Peyer's patch (tissue), 4 donors: ENCODE measurements at places on chromosomes 4 and X.
A peak's percentile ranks its signal among the peaks of the same experiment; 100 is the strongest.

GRCh38 chr4:14644580-14645282 is 357.6 kb upstream of the CPEB2 start:
- H3K27ac ChIP-seq = no peak overlapping the region
- no peaks in the 10 kb centered on the region for H3K36me3 ChIP-seq
- no peak for DNase-seq
- H3K4me1 ChIP-seq = no peaks in the 10 kb centered on the region

DNA sequence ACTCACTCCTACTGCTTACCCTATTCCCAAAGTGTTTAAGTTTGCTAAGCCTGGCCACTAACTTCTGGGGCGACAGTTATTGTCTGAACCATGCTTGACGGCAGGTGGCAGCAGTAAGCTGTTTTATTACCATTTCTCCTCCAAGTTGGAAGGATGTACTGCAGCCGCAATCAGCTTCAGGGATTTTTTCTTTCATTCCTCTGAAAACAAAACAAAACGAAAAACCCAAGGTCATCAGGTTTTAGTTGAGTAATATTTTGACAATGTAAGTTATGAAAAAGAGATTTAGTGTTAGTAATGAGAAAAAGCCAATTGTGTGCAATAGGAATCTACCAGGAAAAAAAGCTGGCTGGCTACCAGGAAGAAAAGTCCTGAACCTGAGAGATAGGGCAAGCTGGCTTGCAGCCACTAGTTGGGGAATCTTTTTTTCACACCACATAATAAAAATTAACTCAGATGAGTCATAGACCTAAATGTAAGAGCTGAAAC is 13.2 kb upstream of the RAB9B start:
- DNase-seq = peak; percentile 54
- no peak overlapping the region for H3K4me3 ChIP-seq
- H3K27me3 ChIP-seq = no peaks in the 10 kb centered on the region
- no peaks in the 10 kb centered on the region for H3K36me3 ChIP-seq
- H3K27ac ChIP-seq = no peak overlapping the region
- no peaks in the 10 kb centered on the region for H3K4me1 ChIP-seq

DNA sequence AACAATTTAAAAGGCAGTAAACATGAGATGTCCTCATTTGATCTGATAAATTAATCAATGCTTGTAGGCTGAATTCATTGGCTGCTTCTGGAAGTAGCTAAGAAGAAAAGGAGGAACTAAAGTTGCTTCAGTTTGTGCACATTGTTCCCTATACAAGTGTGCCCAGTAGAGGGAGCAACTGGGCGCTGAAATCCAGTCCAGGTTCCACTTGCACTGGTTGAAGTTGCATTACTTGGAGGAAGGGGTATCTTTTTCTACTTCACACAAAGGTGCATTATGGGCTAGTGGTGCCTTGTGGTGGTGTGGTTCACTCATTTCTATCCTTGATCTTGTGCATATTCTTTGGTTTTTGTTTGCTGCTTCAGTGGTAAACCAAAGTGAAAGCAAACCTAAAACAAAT is 67.9 kb upstream of the SOX3 start:
- H3K4me3 ChIP-seq = no peak overlapping the region
- DNase-seq = peak; percentile 56
- no peak overlapping the region for H3K27ac ChIP-seq
- H3K4me1 ChIP-seq = no peaks in the 10 kb centered on the region
- no peaks in the 10 kb centered on the region for H3K27me3 ChIP-seq
- H3K36me3 ChIP-seq = no peaks in the 10 kb centered on the region

DNA sequence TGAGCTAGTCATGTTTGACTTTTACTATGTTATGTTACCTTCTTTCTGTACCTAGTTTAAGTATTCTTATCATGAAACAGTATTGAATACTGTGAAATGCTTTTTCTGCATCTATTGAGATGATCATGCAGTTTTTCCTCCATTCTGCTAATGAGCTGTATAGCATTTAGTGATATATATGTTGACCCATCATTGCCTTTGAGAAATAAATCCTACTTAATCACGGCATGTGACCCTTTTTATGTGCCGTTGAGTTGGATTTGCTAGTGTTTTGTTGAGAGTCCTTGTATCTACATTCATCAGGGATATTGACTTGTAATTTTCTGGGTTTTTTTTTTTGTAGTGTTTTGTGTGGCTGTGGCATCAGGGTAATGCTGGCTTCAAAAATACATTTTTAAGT is 537.7 kb upstream of the AADAT start:
- H3K4me3 ChIP-seq = no peak overlapping the region
- H3K27ac ChIP-seq = no peak overlapping the region
- H3K36me3 ChIP-seq = no peaks in the 10 kb centered on the region
- no peaks in the 10 kb centered on the region for H3K4me1 ChIP-seq
- no peak for DNase-seq

- no peaks in the 10 kb centered on the region for H3K4me1 ChIP-seq
- H3K27me3 ChIP-seq = no peaks in the 10 kb centered on the region
- DNase-seq = no peak
Measured at GRCh38 chr4:179196511-179196910, 1754.3 kb upstream of the AGA start.

DNA sequence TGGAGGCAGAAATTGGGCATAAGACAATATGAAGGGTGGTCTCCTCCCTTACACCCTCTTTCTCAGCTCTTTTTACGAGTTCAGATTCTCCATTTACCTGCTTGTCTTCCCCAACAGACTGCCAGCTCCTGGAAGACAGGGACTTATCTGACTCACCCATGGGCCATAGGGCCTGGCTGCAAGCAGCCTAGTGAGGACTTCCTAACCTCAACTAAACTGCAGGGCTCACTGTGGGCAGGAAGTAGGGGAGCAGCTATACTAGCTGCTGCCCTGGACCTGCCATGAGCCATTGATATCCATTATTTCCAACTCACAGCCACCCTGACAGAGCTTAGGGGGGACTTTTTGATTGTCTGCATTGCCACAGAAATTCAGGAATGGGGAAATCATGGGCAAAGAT is 11.5 kb upstream of the ZNF718 start:
- no peaks in the 10 kb centered on the region for H3K36me3 ChIP-seq
- H3K4me1 ChIP-seq = no peaks in the 10 kb centered on the region
- H3K27me3 ChIP-seq = peaks cover 1% of the 10 kb centered on the region
- no peak overlapping the region for H3K4me3 ChIP-seq
- no peak overlapping the region for H3K27ac ChIP-seq
- DNase-seq = no peak

GRCh38 chr4:119135721-119136121 is at the start of gene MYOZ2:
Gene MYOZ2 (plus strand): TSS chr4:119135832. CDS start chr4:119136526, 694 bp downstream.
- H3K36me3 ChIP-seq = no peaks in the 10 kb centered on the region
- H3K4me3 ChIP-seq = no peak within 1 kb of the TSS
- peaks cover 4% of the 10 kb centered on the region for H3K4me1 ChIP-seq
- no peaks in the 10 kb centered on the region for H3K27me3 ChIP-seq
- no peak within 1 kb of the TSS for H3K27ac ChIP-seq

DNA sequence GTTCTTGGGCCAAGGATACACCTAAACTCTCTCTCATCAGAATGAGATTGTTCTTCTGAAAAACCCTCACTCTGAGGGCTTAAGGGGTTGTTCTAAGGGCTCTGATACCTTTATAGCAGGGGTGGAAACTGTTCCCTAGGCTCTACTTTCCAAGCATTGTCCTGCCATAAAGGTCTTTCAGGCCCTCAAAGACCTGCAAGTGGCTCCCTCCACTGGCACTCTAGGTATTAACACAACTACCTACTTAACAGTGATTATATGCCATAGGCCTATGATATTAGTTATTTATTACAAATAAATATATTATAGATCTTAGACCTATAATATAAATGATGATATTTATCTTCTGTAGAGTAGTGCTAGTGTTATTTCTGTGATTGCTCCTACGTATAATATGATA is 473.7 kb upstream of the RPS6KA3 start:
- no peak for DNase-seq
- no peaks in the 10 kb centered on the region for H3K4me1 ChIP-seq
- no peak overlapping the region for H3K27ac ChIP-seq
- no peaks in the 10 kb centered on the region for H3K36me3 ChIP-seq
- no peaks in the 10 kb centered on the region for H3K27me3 ChIP-seq
- no peak overlapping the region for H3K4me3 ChIP-seq

DNA sequence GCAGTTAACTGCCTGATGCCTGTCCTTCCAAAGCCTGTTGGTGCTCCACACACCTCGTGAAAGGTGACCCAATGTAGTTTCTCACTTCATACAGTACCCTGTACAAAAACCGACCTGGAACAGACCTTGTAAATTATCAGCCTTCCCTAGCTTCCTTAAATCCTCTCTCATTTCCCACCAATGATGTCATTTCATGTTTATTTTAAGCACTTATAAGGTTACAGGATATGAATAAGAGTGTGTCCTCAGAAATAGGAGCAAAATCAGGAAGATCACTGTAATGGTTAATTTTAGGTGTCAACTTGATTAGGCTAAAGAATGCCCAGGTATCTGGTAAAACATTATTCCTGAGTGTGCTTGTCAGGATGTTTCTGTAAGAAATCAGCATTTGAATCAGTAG is 44.7 kb downstream of the TMEM150C start:
- H3K36me3 ChIP-seq = no peaks in the 10 kb centered on the region
- no peak overlapping the region for H3K27ac ChIP-seq
- no peaks in the 10 kb centered on the region for H3K4me1 ChIP-seq
- no peaks in the 10 kb centered on the region for H3K27me3 ChIP-seq
- H3K4me3 ChIP-seq = no peak overlapping the region
- DNase-seq = no peak

DNA sequence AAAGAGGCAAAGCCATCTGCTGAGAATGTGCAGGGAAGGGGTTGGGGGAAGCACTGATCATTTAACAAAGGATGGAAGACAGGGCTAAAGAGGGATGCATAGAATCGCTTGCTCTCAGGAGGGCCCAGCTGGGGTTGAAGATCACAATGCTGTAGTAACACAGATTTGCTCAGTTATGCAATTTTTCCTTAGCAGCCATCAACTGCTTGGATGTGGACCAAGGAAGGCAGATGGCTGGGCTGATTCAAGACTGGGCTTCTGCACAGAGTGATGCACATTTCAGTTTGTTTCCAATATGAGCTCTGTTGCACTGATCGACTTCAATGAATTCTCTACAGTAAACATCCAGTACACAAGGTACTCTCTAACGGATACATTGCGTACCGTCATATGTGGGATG is 127.8 kb upstream of the TBL1X start:
- DNase-seq = no peak
- H3K4me3 ChIP-seq = no peak overlapping the region
- no peaks in the 10 kb centered on the region for H3K27me3 ChIP-seq
- H3K27ac ChIP-seq = peak overlapping the region; percentile 35
- H3K4me1 ChIP-seq = no peaks in the 10 kb centered on the region
- no peaks in the 10 kb centered on the region for H3K36me3 ChIP-seq

DNA sequence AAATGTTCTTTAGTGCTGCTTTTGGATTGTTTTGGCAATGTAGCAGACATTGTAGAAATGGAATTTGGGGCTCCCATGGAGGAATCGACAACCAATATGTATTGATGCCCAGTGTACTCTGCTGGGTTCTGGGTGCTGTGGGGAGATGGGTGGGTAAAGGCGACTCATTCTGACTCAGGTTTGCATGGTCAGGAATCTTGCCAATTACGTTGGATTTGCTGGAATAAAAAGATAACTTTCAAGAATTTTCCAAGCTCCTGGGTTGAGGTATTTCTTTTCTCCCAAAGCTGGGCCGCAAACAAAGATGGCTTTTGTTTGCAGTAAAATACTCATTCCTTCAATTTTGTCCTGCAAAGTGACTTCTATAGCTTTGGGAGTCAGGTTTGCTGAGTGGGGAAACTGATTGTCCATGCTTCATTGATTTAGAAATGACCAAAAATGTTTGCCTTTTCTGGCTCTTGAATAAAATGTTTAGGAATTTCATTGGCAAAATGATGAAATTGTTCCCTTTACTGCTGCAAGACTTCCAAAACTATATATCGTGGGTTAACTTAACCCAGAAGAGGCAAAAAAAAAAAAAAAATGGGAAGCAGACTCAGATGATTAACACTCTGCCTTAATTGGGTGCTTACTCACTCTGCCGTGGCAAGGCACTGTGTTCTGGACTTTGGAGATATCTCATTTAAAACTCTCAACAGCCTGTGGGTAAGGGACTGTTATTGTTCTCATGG is 57.0 kb downstream of the RTL9 start:
- no peaks in the 10 kb centered on the region for H3K4me1 ChIP-seq
- no peaks in the 10 kb centered on the region for H3K27me3 ChIP-seq
- H3K27ac ChIP-seq = no peak overlapping the region
- DNase-seq = no peak
- no peak overlapping the region for H3K4me3 ChIP-seq

GRCh38 chrX:112888916-112889315 is 48.3 kb upstream of the AMOT start:
- no peaks in the 10 kb centered on the region for H3K4me1 ChIP-seq
- no peak overlapping the region for H3K27ac ChIP-seq
- H3K27me3 ChIP-seq = no peaks in the 10 kb centered on the region
- no peaks in the 10 kb centered on the region for H3K36me3 ChIP-seq

GRCh38 chr4:170769862-170770261 is 680.1 kb upstream of the AADAT start:
- no peaks in the 10 kb centered on the region for H3K27me3 ChIP-seq
- no peak for DNase-seq
- no peak overlapping the region for H3K27ac ChIP-seq

DNA sequence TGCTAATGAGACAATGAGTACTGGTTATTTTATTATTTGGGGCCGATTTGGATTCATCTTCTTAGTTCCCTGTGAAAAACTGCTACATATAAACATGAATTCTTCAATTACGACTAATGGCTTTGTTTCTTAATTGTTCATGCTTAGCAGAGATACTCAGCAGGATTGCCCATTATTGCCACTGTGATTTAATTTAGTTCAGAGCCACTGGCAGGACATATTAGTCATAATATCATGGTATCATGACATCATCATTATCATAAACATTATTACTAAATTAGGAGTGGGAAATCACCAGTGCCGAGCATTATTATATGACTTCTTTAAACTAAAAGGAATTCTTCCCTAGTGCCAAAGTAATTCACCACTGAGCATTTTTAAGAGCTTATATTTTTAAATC is 201.4 kb downstream of the SPOCK3 start:
- H3K36me3 ChIP-seq = no peaks in the 10 kb centered on the region
- H3K4me3 ChIP-seq = no peak overlapping the region

GRCh38 chrX:72057849-72058248 is 73.9 kb downstream of the RTL5 start:
- H3K4me1 ChIP-seq = no peaks in the 10 kb centered on the region
- H3K36me3 ChIP-seq = no peaks in the 10 kb centered on the region
- H3K27me3 ChIP-seq = no peaks in the 10 kb centered on the region
- no peak overlapping the region for H3K4me3 ChIP-seq
- no peak overlapping the region for H3K27ac ChIP-seq

GRCh38 chrX:85995641-85996040 is 51.7 kb downstream of the CHM start:
- H3K27ac ChIP-seq = no peak overlapping the region
- H3K4me3 ChIP-seq = no peak overlapping the region
- H3K27me3 ChIP-seq = no peaks in the 10 kb centered on the region
- no peaks in the 10 kb centered on the region for H3K4me1 ChIP-seq
- H3K36me3 ChIP-seq = no peaks in the 10 kb centered on the region

GRCh38 chr4:22237155-22237751 is 278.6 kb downstream of the ADGRA3 start:
- no peaks in the 10 kb centered on the region for H3K27me3 ChIP-seq
- no peaks in the 10 kb centered on the region for H3K36me3 ChIP-seq
- peak overlapping the region; percentile 21 for H3K4me3 ChIP-seq
- DNase-seq = peak; percentile 85
- no peaks in the 10 kb centered on the region for H3K4me1 ChIP-seq
- H3K27ac ChIP-seq = no peak overlapping the region
